ENCODE measurements at places on chromosomes 7 and 10.

- DNase-seq: no peak
These were observed 760 bp downstream of the THNSL1 start for GRCh38 chr10:25017154-25017590.

DNA sequence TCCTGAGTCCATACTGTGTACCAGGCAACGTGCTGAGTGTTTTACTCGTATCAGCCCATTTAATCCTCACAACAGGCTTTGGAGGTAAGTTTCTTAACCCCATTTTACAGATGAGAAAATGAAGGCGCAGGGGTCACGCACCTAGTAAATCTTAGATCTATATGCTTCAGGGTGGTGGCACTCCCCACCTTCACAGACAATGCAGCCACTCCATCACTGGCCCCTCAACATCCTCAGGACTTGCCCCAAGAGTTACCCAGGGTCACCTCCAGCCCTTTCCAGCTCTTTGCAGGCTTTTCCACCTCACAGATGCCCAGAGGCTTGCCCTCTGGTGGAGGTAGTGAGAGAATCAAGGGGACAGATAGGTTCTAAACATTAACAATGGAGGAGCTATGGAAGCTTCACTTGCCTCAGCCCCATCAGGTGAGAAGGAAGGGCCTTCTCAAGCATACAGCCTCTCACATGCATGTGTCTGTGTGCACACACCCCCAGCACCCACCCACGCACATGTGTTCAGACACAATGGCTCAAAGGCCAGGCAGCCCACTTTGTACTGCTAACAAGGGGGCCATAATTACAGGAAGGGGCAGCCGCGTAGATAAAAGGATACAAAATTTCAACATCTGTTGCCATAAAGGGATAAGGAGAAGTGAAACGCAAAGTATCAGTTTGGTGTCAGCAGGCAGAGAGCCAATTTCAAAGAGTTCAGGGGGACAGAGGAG lies 29.1 kb downstream of the DPCD start:
- no peak for DNase-seq

DNA sequence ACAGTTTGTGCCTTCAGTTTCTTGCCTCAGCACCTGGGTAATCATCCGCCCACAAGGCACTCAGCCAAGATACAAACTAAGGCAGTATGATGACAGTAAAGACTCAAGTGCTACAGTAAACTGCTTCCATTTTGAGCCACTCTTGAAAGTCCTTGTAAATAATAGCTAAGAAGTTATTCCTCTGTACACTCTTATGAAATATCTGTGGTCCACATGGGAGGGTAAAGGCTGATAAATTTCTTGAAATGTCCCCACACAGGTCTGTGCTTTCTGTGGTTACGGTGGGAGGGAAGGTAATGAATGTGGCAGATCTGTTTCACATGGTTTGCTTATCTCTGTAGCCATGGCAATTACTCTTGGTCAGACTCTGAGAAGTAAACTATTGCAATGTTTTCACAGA lies 551.0 kb upstream of the ZWINT start:
- DNase-seq: no peak

DNA sequence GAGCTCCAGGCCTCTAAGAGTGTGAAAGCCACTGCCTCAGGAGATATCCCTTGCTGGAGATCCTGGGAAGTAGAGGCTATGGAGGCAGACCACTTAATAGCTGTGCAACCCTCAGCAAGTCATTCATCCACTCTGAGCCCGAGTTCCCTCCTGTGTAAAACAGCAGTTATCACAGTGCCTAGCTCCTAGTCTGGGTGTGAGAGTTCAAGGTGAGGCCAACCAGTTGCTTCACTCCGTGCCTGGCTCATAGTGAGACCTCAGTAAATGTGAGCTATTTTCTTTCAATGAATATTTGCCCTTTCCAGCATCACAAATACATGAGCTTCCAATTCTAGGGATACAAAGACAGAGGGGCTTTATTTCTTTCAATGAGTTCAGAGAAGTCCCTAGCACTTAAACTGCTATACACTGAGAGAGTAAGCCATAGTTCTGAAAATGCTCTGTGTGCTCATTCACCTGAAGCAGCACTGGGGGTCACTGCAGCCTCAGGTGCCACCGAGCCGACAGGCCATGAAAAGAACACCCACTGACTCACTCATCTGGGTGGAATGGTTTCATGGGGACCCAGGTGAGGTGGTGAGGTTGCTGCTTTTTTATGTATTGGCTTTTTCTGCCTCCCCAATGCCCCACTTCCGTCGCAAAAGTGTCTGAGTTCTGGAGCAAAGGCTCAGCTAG lies 259.8 kb downstream of the KCNMA1 start:
- DNase-seq: no peak

- no peak for DNase-seq
These were observed 85.1 kb downstream of the WASHC2A start for GRCh38 chr10:50152792-50153272.

DNA sequence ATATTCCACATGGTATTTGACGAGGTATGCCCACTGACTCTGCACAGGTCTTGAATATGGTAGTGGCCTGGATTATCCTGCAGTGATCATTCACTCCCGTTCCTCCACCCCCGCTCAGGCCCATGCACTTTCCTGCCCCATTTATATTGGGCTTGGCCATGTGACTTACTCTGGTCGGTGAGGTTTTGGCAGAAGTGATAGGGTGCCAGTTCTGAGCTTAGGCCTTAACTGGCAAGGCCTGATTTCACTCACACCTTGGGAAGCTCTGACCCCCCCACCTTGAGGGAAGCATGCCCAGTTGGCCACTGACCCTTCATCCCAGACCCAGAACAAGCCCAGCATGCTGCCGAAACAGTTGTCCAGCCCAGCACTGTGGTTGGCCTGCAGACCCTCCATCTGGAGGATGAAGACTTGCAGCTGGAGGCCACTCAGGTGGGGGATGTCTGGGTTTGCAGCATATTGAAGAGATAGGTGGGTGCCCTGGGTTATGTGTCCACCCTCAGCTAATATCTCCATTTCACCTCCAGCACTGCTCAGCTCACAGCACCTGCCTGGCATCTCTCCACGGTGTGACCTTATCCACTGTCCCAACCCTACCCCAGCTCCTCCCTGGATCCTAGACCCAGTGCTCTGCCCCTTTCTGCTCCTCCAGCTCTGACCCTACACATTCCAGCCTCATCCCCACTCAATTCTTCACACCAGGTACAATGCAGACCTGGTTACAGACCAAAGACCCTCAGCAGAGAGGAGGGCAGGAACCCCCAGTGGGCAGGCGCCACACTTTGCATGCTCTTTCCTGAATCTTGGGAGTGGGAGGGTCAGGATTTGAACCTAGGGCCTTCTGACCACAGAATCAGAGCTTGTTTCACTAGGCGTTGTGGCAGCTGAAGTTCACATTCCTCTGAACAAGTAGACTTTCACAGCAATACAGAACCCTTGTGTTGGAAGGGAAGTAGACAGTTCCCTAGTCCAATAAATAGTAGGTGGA lies 138.1 kb upstream of the CHST15 start:
- DNase-seq: no peak

DNA sequence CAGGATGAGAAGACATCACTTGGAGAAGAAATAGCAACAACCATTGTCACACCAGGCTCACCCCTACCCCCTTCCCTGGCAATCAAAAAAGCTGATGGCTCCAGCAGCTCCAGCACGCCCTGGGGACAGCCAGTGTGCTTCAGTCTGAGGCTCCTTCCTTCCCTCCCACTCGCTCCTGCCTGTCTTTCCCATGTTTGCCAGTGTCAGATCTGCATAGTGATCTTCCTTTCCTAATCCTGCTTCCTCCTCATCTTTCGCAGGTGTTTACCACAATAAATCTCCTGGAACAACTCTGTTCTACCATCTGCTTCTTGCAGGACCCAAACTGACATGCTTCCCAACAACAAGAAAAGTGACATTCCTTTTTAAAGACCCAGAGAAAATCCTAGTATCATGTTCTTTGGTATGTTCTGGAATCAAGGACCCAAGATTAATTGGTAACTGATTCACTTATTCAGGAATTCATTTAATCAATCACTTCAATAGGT lies 57.1 kb downstream of the STEAP1B start:
- DNase-seq: no peak

DNA sequence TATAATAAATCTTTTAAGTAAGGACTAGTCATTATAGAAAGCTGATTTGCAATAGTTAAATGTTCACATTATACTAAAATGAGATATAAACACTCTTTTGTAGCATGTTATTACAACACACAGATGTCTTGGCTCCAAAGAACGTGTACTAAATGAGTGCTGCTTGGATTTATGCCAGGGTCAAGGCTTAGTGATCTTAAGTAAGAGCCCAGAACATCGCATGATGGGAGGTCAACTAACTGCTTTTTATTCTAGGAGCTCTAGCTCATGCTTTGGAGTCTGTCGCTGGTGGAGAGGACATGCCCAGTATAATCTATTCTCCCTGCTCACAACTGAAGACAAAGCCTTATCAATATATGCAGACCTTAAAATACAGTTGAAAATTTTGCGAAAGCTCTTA lies 315.1 kb downstream of the BBS9 start:
- no peak for DNase-seq

- DNase-seq: no peak
These were observed 81.1 kb upstream of the MBL2 start for GRCh38 chr10:52853704-52854103.

GRCh38 chr10:42887734-42888503 lies 105.3 kb downstream of the BMS1 start:
- no peak for DNase-seq

GRCh38 chr7:70758646-70759045 lies 373.3 kb upstream of the GALNT17 start:
- DNase-seq: no peak

GRCh38 chr7:46486256-46487206 lies 565.5 kb upstream of the IGFBP3 start:
- no peak for DNase-seq

GRCh38 chr7:132160611-132161532 lies 415.4 kb downstream of the PLXNA4 start:
- no peak for DNase-seq

DNA sequence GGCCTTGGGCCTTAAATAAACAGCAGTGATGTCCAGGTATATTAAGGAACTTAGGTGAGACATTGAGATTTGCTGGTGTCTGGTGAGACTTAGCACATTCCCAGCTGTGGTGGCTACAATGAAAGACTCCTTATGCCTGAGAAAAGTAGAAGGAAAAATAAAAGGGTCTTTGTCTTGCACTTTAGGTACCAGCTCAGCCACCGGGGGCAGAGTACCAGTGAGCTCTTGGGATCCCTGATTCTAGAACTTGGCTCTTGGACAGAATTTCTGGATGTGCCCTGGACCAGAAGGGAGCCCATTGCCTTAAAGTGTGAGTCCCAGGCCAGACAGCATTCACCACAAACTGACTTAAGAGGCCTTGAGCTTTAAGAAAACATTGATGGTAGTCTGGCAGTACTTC lies 1038.7 kb downstream of the SORCS3 start:
- DNase-seq: no peak

DNA sequence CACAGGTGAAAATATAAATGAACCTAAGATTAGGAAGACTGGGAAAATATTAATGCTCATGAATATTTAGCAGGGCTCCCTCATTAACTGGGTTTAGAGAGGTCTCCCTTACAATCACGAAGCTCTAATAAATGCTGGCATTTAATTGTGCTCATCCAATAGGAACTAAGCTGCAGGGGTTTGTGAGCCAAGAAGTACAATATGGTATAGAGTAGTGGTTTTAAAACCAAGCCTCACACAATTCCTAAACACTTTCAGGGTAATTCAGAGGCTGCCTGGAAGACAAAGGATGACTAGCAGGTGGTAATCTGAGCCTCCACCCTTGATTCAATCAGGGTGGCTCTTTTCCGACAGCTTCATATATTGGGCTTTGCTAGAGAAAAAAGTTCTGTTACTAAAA lies 103.3 kb downstream of the GPAM start:
- DNase-seq: no peak
